NCI-H524 (cell line): ENCODE measurements at places on chromosomes 1 and 21.

- no peak for DNase-seq
These were observed 75.5 kb downstream of the FOXD2 start for GRCh38 chr1:47513393-47513792.

DNA sequence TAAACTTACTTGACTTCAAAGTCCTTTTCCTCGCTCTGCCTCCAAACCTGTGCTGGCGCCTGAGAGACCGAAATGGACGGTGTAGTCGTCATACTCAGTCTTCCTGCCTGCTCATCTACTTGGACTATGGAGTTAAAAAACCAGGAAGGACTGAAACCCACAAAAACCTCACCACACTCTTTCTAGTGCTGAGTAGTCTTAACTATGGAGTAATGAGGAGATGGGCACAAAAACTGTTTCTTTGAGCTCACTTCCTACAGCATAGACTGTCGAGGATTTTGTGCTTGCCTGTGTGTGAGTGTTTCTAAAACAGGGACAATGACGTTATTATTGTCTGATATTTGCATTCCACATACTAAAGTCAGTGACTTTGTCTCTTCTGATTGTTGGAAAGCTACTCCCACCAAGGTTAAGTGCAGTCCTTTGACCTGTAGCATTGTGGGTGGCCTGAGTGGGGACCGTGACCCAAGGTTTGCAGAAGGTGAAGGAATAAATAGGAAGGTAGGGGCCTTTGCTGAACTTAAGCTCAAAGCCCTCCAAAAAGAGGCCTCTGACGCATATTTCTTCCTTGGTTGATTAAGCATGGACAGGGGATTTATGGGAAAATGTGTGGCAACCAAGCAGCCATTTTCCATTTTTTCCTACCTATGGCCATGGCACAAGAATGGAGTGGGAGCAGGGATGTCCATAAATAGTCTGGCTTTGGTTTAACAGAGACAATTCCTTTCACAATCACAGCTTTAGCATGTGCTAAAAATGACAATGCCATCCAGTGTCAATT is 109.6 kb downstream of the ZBTB18 start:
- no peak for DNase-seq

GRCh38 chr1:210373878-210374599 is 45.3 kb downstream of the HHAT start:
- DNase-seq = peak; percentile 58

DNA sequence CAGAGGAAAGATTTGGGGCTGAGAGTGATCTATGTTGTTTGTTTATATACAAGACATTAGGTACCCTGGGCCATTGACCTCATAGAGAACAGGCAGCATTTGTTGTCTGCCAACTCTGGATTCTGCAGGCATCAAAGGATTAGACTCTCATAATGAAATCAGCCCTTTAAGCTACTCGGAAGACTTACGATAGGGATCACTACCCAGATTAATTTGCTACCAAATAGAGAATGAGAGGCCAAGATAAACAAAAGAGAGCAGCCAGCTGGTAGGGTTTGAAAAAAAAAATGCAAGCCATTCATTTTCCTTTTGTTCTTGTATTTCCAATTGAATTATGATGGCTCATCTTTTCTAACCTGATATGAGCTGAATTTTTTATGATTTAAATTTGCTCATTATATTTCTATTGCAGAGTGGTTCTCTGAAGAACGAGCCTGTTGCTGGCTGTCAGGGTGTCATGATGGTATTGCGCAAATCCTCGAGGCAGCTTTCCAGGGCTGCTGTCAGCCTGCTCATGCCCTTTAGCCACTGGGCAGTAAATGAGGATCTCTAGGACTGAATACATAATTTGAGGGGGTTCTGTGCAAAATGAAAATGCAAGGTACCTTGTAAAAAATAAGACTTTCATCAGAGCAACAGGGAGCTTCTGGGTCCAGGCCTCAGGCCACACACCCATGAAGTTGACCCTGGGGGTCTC is 116.4 kb upstream of the KCNJ15 start:
- DNase-seq = peak; percentile 38

GRCh38 chr1:197343663-197344273 is 75.7 kb downstream of the CRB1 start:
- DNase-seq = no peak

- no peak for DNase-seq
These were observed 23.4 kb upstream of the TRAPPC10 start for GRCh38 chr21:43988506-43989230.

DNA sequence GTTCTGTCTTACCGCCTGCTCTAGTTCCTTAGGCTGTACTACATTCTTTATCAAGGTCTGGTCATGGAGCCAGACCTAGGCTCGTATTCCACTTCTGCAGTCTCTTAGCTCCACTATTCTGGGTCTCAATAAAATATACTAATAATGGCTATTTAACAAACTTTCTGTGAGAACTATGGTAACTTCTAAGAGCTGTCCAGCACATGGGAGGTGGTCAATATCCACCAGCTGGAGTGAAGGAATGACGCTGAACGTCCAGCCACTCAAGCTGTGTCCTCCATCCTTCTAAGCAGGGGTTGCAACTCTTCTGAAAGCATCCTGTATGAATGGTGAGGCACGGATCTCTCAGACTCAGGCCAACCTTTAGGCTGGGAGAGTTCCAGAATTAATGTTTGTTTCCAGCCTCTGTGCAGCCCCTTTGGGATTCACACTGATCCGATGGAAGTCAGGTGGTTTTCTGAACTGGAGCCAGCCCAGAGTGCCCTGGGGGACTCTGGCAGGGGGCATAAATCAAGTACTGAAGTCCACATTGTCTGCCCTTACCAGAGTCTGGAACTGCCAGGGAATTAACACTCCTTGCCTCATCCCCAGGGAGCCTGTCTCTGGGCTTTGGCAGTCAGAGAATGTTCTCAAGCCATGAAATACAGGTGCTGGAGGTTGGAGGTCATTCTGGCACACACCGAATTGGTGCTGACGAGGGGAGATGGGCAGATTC is 57.4 kb downstream of the BRINP2 start:
- no peak for DNase-seq

- DNase-seq = no peak
These were observed 16.7 kb downstream of the SHISA4 start for GRCh38 chr1:201905234-201905890.

GRCh38 chr1:85289848-85290335 is 13.5 kb upstream of the BCL10 start:
- no peak for DNase-seq

GRCh38 chr1:171881442-171881841 is 40.1 kb downstream of the DNM3 start:
- DNase-seq = no peak

DNA sequence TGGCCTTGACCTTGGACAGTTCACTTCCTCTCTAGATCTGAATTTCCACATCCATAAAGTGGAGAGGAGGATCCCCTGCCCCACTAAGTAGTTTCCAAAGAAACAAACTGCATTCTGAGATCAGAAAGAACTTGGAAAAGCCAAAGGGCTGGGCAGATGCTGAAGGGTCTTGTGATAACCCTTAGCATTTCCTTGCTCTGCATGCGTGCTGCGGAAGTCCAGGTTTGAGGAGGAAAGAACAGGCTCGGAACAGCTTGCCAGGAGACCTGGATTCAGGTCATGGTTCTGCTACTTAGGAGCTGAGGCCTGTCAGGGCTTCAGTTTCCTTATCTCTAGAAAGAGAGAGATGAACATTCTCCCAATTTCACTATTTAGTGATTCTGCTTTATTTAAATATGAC is 27.2 kb downstream of the IGFN1 start:
- no peak for DNase-seq

- DNase-seq = peak; percentile 30
These were observed 74.9 kb upstream of the F3 start for GRCh38 chr1:94616506-94616905.

- peak; percentile 42 for DNase-seq
These were observed 4.7 kb downstream of the CELSR2 start for GRCh38 chr1:109253803-109254620.

DNA sequence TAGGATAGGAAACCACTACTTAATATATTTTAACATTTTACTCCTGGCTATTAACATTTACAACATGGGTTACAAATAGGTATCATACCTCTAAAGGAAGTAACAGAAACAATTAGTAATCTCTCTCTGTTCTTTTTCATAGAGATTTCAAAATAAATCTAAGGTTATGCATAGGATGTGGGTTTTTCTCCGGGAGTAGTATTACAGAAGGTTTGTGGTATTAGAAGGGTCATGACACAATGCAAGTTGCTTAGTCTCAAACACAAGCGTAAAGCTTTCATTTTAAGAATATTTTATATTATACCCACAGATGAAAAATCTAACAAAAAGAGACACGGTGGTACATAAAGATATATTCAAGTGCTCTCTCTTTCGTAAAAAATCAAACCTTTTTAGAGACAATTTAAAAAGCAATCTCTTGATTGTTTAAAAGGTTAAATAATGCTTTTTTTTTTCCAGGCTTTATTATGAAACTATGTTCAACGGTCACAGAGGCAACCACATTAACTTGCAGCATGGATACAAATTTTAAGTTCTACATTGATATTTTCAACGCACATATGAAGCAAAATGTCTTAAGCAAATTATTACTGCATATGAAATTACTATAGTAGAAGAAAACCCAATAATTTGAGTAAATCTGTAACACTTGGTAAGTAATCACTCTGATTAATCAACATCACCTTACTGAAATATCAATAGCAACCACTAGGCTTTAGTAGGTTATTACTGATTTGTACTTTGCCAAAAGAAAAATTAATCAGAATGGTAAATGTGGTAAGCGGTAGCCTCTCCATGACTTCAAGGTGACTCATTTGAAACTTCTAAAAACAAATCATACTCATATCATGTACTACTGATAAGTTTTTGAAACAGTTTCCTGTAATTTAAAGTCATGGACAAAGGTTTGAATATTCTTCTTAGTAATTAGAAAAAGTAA is 97.4 kb upstream of the GFI1 start:
- DNase-seq = no peak

DNA sequence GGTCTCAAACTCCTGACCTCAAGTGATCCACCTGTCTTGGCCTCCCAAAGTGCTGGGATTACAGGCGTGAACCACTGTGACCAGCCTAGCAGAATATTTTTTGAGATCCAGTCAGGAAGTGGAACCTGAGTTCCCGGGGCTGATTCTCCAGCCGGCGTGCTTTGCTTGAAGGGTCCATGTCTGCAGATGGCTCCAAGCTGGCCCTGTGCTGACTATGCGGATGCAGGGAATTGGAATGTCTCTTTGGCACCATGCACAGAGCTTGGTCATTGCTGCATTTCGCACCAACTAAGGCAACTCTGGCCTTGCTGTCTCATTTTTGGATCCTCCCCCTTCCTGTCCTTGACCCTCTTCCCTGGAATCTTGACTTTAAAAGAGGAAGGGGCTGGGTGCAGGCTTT is 28.1 kb downstream of the ARHGEF10L start:
- DNase-seq = no peak

- DNase-seq = no peak
These were observed 10.6 kb downstream of the HLX start for GRCh38 chr1:220889848-220890287.

DNA sequence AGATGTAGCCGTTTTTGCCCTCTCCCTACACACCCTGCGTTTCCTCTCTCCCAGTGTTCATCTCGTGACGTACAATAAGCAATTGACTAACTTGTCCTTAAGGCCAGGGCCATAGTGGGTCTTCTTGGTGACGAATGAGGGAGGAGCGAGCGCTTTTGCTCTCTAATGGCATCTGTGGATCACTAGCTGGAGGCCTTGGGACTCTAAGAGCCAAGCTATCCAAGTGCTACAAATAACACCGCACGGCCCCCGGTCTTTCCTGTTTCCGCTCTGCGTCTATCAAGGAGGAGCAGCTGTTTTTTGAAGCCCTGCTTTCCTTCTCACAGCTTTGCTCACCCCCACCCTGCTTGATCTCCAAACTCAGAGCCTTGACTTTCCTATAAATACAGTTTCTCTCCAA is 25.2 kb downstream of the EVA1C start:
- no peak for DNase-seq

- no peak for DNase-seq
These were observed 1.7 kb downstream of the S100B start for GRCh38 chr21:46603228-46603627.

DNA sequence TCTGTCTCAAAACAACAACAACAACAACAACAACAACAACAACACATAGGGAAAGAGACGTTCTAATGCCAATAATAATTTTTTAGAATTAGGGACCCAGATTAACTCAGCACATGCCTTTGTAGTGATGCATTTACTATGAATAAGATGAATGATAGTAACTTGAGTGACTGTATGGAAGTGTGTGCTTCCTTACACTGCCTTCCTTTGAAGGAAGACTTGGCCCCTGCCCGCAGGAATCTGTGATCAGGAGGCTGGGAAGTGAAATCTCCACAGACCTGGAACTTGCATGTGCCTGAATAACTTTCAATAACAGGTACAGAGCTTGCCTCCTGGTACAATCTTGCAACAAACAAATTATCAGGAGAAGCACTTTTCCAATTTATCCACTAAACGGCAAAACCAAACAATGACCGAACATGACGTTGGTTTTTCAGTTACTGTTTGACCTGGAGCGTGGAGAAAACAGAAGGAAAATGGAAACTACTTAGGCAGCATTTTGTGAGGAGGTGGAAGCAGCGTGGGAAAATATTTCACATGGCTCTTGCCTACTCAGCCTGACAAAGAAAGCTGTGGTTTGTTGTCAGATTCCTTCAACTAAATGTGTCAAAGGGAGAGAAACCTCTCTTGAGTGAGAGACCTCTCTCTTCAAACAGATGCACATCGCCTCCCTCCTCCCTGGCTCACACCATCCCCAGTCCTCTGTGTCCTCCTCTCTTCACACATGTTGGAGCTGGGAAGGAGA is 10.1 kb upstream of the ABCA4 start:
- DNase-seq = no peak

- no peak for DNase-seq
These were observed 28.9 kb downstream of the CA6 start for GRCh38 chr1:8974551-8974950.

DNA sequence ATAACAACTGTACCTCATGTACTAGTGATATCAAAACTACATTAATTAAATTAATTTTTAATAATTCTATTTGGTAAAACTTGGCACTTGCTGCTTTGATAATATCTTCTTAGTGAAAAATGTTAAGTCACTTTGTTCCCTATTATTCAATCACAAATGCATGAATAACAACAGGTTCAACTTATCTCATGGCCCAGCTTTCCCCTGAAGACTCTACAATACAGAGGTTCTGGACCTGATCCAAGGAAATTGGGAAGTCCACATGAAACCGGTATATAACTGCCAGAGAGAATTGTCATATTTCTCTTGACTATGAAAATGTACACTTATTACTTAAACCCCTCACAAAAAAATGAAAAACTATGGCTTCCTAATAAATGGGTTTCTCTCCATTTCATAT is 33.9 kb upstream of the PTPRC start:
- no peak for DNase-seq

GRCh38 chr1:16083486-16083885 is 10.0 kb upstream of the FAM131C start:
- DNase-seq = no peak

DNA sequence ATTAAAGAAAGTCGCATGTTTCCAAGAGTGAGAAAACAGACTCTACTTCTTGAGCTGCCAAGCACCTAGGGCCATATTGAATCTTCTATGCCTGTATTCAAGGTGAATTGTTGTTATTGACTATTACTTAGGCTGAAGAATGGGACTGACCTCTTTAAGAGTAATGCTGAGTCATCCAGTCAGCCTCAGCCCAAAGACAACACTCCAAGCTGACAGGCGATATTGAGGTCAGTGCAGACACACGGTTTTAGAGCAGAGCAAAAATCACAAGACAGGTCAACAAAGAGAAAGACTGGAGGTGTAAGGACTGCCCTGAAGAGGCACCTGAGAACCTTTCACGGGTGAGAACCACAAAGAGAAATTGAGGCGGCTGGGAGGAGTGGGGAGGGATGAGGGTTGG is 146.9 kb downstream of the MIS18A start:
- DNase-seq = no peak

GRCh38 chr1:94989911-94990473 is 63.1 kb upstream of the CNN3 start:
- no peak for DNase-seq
